Temporal lobe (tissue), 4 donors: ENCODE measurements at places on chromosomes 3 and 15. TPM values are rescaled to one million over a fixed set of nuclear protein-coding genes. Genes with fewer than 3 reads are reported as not detected.

Gene GRAMD2A
- 0.49 TPM for total RNA-seq

Gene BTLA
- total RNA-seq: 0.25 TPM

Gene WDR93
- 0.25 TPM for total RNA-seq

Gene FETUB
- total RNA-seq: not detected

Gene TBC1D2B
- total RNA-seq: 10.1 TPM

Gene XIRP1
- not detected for total RNA-seq

Gene SMCO1
- not detected for total RNA-seq

Gene GOLGA8J
- total RNA-seq: not detected

Gene IL17RD
- total RNA-seq: 47.5 TPM

Gene FMN1
- 1.5 TPM for total RNA-seq

Gene LRRC31
- total RNA-seq: not detected

Gene TMEM108
- total RNA-seq: 18.4 TPM

Gene CRABP1
- 16.5 TPM for total RNA-seq

Gene VIPR1
- total RNA-seq: under 0.01 TPM

Gene RAB43
- total RNA-seq: 1.5 TPM
